Fibroblast of villous mesenchyme (primary cell): ENCODE measurements at places on chromosomes 16 and 17.

DNA sequence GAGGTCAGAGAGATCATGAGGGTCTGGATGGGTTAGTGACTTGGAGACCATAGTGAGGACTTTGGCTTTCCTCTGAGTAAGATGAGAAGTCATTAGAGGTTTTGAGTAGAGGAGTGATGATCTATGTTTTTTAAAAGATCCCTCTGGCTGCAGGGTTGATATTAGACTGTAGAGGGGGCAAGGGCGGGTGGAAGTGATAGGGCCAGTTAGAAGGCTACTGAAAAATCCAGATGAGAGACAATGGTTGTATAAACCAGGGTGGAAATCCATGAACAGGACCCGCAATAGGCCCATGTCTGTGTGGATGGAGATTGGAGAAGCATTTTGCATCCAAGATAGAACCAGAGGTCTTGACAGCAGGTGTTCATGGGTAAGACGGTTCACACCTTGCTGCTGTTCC, 9.8 kb downstream of the ITGAL start:
- no peak for DNase-seq

GRCh38 chr16:2046893-2047329, 723 bp downstream of the NTHL1 start:
- DNase-seq: no peak

GRCh38 chr17:5711344-5711743, 127.0 kb upstream of the NLRP1 start:
- DNase-seq: no peak

GRCh38 chr17:44110823-44111633, 12.4 kb downstream of the HDAC5 start:
- DNase-seq: peak; percentile 94
